ENCODE measurements at places on chromosomes 6 and 20.

- no peak for DNase-seq
These were observed 243.3 kb downstream of the NRN1 start for GRCh38 chr6:5763407-5763806.

DNA sequence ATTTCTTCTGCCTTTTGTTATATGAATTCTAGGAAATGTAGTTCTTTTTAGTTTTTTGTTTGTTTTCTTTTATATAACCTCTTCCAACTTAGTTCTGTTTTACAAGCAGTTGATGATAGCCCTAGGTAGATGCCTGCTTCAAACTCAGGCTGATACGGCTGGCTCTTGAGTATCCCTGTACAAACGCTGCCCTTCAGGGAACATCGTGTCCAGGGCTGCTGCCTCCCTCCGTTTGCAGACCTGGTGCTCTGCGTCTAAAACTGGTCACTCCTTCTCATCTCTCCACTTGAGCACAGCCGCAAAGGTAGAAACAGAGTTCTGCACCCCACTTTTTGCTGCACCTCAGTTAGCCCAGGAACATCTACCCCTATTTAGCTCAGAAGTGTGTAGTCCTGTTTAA is 310.1 kb downstream of the PRL start:
- DNase-seq: no peak

- DNase-seq: no peak
These were observed 25.5 kb downstream of the C20orf173 start for GRCh38 chr20:35503841-35504561.

- DNase-seq: no peak
These were observed 5.2 kb upstream of the LAMA5 start for GRCh38 chr20:62372042-62372993.

- DNase-seq: peak; percentile 38
These were observed 71.5 kb downstream of the HFE start for GRCh38 chr6:26158581-26159356.

GRCh38 chr6:136465766-136466303 is 84.4 kb downstream of the MAP7 start:
- DNase-seq: no peak

DNA sequence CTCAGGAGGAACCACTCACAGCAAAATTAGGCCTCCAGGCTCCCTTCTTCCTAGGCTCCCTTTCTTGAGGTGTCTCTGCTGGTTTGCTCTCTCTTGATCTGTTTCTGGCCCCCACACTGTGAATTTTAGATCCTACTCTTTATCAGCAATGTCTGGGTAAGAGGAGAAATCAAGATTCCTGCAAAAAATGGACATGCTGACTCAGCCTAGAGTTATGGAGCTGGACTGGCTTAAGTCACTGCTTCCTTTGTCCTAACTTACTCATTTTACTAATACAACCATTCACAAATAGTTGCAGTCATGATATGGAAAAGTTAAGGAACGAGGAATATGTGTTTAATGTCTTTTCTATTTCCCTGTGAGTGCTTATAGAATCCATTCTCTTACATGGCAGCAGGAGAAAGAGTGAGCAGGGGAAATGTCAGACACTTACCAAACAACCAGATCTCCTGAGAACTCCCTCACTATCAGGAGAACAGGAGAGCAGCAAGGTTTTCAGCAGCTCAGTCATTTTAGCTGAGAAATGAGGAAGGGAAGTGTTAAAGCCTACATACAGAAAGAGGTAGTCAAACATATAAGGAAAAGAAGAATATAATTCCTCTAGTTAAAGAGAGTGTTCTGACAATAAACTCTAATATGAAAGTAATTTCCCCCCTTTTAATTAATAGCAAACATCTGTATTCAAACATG is 160.8 kb downstream of the PDE7B start:
- DNase-seq: no peak

GRCh38 chr6:148657048-148657447 is 89.8 kb upstream of the UST start:
- DNase-seq: no peak

DNA sequence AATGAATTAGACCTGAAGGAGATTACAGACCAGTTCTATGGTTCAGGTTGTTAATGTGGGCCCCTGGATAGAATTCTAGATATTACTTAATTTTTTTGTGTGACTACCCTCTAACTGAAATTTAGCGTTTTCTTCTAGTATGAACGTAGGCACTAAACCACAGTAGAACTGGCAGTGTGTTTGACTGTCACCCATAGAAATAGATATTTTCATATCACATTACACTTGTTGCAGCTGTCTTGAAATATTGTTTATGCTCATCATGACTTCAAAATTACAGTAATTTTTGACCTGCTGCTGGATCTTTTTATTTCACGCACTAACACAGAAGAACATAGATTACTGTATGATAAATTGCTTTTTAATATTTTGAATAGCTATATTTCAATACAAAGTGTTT is 31.6 kb downstream of the E2F3 start:
- no peak for DNase-seq

DNA sequence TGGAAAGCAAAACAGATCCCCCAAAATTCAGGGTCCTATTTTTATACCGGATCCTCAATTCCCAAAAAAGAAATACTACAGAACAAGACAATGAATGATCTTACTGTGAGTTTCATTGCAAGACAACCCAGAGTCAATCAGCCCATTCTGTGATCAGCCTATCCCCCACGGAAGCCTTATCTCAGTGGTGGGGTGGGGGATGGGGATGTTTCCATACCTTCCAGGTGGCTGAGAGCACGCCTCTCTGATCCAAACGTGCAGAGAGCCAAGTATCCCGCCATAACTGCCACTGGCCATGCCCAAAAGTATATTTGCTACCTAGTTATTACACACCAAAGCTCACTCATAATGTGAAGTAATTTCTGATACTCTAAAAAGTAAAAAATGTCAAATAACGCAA is 15.1 kb downstream of the WFDC2 start:
- DNase-seq: no peak

DNA sequence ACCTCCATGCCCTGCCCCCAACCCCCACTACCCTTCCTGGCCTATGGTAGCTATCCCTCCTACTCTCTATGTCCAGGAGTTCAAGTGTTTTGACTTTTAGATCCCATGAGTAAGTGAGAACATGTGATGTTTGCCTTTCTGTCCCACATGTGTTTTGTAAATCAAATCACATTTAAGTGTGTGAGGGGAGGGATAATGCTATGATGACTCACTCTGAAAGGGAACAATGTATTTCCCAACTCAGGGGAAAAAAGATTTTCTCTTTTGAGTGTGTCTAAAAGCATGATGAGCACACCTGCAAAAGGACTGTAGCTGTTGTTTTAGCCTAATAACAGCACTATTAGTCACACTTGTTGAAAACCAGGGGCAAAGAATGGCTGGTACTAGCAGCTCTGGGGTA is 193.7 kb downstream of the GJA10 start:
- DNase-seq: no peak

GRCh38 chr6:104639668-104640067 is 220.1 kb downstream of the HACE1 start:
- no peak for DNase-seq

- peak; percentile 28 for DNase-seq
These were observed 16.2 kb downstream of the HLA-DPB1 start for GRCh38 chr6:33091957-33092356.

GRCh38 chr20:63531686-63532448 is 5.3 kb downstream of the PTK6 start:
- DNase-seq: no peak

- DNase-seq: no peak
These were observed 99.8 kb downstream of the HIVEP2 start for GRCh38 chr6:142845143-142845571.

- DNase-seq: no peak
These were observed 609.5 kb upstream of the ARID1B start for GRCh38 chr6:156167625-156168071.

- DNase-seq: no peak
These were observed 427.4 kb upstream of the JAG1 start for GRCh38 chr20:11101243-11101642.

DNA sequence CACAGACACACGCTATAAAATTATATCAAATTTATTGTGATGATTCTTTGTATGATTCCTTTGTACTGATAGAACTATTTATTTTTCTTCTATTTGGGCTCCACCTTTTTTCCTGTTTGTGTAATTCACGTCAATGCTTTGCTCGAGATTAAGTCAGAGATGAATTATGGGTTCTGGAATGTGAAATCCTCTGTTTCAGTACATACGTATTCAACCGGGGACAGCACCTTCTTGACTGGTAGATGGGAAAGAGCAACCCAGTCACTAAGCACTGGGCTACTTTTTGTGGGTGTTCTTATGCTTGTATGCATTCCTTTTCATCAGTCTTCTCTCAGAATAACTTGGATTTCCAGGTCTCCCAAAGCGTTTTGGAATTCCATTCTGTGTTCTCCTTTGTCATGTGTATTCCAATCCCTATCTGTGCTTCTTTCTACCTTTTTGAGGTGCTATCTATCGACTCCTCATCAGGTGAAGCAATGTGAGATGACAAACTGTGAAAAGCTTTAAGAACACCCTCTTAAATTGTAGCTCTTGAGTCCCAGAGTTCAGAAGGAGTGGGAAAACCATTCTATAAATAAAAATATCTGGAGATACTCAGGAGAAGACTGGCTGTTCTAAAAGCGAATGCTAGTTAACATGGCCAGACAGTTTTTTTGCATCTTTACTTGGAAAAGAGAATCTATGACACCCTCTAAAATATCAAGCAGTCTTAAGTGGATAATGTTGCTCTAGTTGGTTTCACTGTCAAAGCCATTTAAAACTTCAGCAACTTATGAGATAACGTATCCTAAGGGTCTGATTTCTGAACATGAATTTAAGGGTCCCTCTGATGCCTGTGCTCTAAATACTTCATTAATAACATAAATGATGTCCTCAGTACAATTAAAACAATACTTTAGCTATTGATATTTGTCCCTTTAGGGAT is 197.7 kb upstream of the PREP start:
- DNase-seq: no peak

- no peak for DNase-seq
These were observed 7.1 kb upstream of the GRM4 start for GRCh38 chr6:34152806-34153520.

DNA sequence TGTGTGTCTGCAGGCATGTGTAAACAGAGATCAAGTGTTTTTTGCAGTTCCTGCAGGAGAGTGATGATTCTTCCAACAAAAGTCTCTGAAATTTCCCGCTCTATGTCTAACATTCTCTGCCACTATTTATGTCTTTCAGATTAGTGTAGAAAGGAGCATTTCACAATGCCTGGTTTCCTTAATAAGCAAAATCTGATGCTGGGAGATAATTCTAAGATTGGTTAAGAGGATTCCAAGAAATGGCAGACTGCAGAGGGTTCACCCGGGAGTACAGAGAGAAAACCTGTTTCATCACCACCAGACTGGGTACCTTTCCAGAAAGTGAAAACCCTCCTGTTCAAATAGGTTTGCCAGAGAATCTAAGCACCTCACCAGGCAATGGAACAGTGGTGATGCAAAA is 62.7 kb downstream of the FOXC1 start:
- DNase-seq: no peak

- DNase-seq: no peak
These were observed 25.7 kb upstream of the PTGIS start for GRCh38 chr20:49593466-49594142.

GRCh38 chr20:22470620-22471026 is 113.7 kb downstream of the FOXA2 start:
- DNase-seq: no peak

- no peak for DNase-seq
These were observed 79.6 kb downstream of the BCKDHB start for GRCh38 chr6:80186082-80186481.

GRCh38 chr6:7145885-7146828 is 38.4 kb downstream of the RREB1 start:
- DNase-seq: no peak

- no peak for DNase-seq
These were observed 11.3 kb downstream of the GINS1 start for GRCh38 chr20:25418776-25419175.

- DNase-seq: no peak
These were observed 30.5 kb downstream of the GRM4 start for GRCh38 chr6:34115403-34115795.

DNA sequence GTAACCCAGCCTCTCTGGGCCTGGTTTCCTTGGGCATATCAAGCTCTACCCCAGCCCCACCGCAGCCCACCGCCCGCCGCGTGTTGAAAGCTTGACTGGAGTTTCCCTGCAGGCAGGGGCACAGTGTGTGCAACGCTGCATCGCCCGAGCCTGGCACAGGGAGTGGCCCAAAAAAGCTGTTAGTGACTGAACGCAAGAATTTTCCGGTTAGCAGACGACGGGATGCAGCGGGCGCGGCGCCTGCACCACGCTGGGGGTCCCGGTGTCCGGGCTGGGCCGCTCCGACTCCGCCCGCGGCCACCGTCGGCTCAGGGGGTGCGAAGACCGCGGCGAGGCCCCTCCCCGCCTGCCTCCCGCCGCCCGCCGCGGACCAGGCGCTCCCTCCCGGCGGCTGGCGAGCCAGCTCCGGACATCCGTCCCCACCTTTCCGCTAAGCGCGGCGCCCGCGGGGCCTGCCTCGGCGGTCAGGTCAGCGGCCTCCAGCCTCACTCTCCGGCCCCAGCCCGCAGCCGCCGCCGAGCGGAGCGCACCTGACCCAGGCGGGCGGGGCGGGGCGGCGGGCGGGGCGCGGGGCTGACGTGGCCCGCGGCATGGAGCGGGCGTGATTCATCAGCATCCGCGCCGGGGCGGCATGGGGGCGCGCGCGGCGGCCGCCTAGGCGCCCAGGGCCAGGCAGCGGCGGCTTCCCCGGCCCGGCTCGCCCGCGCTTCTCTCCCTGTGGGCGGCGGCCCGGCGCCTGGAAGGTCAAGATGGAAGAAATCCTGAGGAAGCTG is at the start of gene ARFGEF3:
TSS of gene ARFGEF3 (plus strand) at position 602 of the 773 bp plus-strand sequence. CDS start at position 750, 148 bp downstream.
- DNase-seq: peak; percentile 26

- no peak for DNase-seq
These were observed 56.2 kb downstream of the ADNP start for GRCh38 chr20:50874758-50875665.

DNA sequence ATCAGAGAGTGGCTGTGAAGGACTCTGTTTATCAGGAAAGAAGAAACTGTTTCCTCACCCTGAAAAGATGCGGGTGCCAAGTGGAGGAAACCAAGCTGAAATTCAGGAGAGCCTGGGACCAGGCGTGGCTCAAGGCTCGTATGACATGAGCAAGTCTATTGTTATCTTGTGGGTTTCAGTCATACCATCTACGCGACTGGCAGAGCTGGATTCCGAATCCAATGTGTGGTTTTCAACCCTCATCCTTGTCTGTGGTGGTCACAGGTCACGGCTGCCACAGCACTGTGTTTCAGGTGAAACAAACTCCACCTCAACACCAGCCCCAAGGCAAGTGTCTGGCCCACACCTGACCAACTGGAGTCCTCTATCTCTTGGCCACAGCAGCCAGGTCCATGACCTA is 9.1 kb downstream of the MC3R start:
- no peak for DNase-seq

DNA sequence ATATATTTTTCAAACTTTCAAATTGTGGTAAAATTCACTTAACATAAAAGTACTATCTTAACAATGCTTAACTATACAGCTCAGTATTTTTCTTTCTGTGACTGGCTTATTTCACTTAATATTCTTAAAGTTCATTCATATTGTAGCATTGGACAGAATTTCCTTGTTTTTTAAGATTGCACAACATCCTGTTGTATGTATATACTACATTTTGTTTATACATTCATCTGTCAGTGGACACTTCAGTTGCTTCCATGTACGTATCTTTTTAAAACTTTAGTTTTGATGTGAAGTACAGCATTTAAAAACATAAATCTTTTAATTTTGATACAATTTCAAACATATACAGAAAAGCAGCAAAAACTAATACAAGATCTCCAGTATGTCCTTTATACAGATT is 220.7 kb downstream of the ZFAND3 start:
- no peak for DNase-seq
